Fibroblast of skin of back (primary cell): ENCODE measurements at places on chromosomes 3 and 15.

DNA sequence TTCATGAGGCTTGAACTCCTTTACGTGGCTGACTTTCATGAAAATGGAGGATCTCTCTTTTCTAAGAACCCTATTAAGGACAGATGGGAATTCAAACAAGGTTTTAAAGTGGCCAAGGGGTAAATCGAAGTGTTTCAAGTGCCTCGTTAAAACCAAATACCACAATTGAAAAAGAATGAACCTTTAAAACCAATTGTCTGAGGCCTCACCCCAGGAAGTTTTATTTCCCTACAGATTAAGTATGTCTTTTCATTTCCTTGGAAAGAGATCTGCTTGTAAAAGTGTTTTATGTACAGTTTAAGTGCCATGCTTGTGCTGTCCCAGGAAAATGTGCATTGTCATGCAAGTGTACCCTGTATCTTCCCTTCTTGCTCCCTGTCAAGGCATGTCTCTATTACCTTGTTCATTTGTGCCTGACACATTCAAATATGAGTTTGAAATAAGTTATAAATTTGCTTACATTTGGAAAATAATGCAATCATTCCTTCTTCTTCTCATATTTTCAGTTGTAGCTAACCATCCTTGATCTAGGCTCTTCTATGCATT, 138.7 kb downstream of the ZPLD1 start:
- DNase-seq, result no peak

DNA sequence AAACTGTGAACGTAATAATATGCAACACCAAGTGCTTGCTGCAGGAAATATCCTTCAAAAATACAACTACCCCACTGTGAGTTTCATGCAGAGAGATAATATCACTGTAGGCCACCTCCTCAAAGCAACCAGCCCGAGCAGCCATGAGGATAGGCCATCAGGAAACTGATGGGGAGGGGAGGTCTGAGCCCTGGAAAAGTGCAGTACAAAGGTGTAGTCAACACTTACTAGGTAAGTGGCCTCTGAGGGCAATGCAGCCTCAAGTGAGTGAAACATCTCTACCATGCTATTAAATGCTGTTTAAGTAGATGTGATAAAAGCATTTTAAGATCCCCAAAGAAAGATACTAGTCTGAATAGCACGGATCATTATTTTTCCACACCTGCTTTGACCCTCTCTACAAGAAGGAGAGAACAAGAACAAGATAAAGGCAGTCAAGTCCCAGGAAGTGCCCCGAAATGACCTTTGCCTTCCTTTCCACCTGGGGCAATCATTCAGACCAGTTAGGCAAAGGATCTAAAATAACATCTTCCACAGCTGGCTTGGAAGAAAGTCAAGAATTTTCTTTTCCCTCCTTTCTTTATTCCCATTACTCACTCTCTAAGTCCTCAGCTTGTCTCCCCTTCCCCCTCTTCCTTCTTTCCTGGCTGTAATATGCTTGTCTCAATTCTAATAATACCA, 62.8 kb downstream of the FMN1 start:
- DNase-seq, result peak; percentile 71

GRCh38 chr3:172577987-172578570, 54.8 kb upstream of the TNFSF10 start:
- DNase-seq, result no peak

- peak; percentile 30 for DNase-seq
Measured at GRCh38 chr3:33438881-33439545, 1.2 kb downstream of the UBP1 start.

GRCh38 chr3:80192936-80193335, 425.1 kb upstream of the ROBO1 start:
- peak; percentile 62 for DNase-seq

- no peak for DNase-seq
Measured at GRCh38 chr3:146521394-146521793, 23.0 kb downstream of the PLSCR1 start.

GRCh38 chr3:6807967-6808588, 52.8 kb upstream of the GRM7 start:
- DNase-seq, result peak; percentile 81

DNA sequence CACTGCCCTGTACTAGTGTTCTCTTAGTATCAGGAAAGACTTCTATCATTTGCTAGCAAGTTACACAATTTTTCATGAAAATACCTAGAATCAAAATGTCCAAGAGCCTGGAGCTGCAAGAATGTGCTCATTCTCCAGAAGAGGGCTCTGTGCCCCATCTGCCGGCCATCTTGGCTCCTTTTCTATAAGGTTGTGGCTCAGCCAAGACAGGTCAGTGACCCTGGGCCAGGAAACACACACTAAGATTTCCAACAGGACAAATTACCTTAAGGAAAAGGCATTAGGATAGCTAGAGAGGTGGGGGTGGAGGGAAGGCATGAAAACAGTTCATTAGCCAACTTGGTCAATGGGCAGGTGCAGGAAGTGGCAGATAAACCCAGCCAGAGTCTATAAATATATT, 20.7 kb downstream of the TIMP4 start:
- peak; percentile 15 for DNase-seq

GRCh38 chr15:42800731-42801474, 64.0 kb upstream of the CDAN1 start:
- no peak for DNase-seq

GRCh38 chr15:89121414-89121813, 33.2 kb downstream of the ABHD2 start:
- DNase-seq, result no peak

DNA sequence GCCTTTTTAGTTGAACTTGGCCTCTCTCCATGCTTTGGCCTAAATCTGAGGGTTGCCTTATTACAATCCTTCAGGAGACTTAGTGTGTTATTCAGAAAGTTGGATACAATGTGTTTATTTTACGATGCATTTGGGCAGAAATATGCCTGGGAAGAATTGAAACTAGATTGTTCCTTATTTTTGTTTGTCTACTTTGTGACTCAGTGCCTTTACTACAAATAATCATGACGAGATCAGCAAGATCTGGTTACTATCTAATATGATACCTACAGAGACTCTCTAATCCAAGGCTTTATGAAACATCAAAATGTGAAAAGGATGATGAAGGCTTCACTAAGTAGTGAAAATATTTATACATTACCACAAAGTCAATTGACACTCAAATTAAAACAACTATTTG, 82.2 kb downstream of the RBMS3 start:
- DNase-seq, result no peak

GRCh38 chr3:27504749-27505148, 20.6 kb upstream of the SLC4A7 start:
- peak; percentile 67 for DNase-seq

GRCh38 chr3:196996454-196997265, 28.0 kb upstream of the PIGZ start:
- no peak for DNase-seq

- no peak for DNase-seq
Measured at GRCh38 chr15:48477795-48478360, 146.6 kb downstream of the DUT start.

DNA sequence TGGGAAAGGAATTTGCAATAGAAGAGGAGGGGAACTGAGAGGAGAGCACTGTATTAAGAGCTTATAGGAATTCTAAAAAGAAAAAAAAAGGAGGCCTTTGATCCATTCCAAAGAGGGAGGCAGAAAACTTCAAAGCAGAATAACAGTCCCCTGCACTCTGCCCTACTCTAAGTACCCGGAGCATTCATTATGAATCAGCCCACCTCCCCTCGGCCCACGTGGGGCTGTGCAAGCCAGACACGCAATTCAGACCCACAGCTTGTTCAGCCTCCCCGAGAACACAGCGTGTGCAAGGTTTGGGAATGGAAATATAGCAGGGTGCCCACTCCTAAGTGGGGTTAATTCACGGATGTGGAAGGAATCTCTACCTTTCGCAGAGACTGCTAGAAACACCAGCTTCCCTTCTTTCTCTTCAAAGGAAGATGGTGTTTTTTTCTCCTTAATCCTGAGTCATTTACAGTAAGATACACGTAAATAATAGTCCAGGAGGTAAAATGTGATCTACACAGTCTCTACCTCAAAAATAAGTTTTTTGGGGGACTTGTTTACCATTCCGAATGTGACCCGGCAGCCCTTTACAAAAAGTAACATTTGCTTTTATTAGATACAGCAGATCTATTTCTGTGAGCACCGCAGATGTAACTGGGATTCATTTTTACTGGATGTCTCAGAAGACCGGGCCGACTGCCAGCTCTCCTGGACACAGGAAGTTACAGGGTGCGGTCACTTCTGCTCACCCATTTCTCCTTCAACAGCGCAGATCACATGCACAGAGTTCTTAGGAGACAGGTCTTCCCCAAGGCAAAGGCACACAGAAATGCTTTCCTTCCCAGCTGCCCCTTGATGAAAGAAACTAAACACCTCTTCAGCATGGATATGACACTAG, 768.5 kb upstream of the CFAP20DC start:
- peak; percentile 99 for DNase-seq

DNA sequence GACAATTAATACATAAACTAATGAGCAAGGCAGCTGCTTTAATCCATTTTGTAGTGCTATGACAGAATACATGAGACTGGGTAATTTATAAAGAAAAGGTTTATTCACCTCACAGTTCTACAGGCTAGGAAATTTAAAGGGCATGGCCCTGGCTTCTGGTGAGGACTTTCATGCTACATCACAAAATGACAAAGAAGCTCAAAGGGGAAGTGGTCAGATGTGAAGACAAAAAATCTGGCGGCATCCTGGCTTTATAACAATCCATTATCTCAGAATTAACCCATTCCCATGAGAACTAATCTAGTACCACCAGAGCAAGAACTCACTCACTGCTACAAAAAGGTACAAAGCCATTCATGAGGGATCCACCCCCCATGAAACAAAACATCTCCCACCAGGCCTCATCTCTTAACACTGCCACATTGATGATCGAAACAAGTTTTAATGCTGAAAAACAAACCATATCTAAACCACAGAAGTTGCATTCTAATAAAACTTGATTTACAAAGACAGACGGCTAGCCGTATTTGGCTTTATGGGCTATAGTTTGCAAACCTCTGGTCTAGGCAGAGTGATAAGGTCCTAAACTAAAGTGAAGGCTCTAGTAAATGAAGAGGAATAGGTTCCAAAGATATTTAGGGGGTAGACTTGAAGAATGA, 44.2 kb downstream of the GSK3B start:
- no peak for DNase-seq

DNA sequence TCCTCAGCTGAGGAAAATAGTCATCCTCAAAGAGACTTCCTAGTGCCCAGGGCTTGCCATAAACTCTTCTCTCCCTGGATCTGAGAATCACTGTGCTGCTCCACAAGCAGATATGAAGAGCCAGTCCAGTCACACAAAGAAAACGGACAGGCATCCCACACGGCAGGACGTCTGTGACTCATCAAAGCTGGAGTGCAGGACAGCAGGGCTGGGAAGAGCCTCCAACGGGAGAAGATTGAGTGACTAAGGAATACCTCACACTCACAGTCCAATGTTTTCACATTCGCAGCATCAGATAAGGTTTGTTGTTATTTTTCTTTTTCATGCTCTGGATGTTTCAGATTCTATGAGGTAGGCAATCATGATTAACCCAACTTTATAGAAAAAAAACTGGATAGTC, 57.8 kb downstream of the NEK10 start:
- DNase-seq, result peak; percentile 100

GRCh38 chr3:14810801-14811661, 7.7 kb upstream of the FGD5 start:
- no peak for DNase-seq

DNA sequence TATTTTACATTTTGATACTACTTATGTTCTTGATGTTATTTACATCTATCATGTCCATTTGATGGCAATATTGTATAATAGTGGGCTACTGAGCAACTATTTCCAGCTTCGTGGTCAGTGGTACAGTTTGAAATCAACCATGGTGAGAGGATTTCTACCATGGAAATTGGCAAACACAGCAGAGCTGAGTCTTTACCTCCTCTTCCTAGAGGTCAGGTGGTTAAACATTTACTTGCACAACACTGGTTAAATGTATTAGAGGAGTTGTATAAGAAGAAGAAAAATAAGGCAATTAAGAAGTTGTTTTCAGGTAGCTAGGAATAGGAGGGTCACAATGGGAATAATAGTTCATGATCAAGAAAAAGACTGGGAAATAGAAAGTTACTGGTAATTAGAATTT, 7.2 kb upstream of the PPM1L start:
- no peak for DNase-seq

- no peak for DNase-seq
Measured at GRCh38 chr3:62193586-62194345, 179.6 kb downstream of the FEZF2 start.

DNA sequence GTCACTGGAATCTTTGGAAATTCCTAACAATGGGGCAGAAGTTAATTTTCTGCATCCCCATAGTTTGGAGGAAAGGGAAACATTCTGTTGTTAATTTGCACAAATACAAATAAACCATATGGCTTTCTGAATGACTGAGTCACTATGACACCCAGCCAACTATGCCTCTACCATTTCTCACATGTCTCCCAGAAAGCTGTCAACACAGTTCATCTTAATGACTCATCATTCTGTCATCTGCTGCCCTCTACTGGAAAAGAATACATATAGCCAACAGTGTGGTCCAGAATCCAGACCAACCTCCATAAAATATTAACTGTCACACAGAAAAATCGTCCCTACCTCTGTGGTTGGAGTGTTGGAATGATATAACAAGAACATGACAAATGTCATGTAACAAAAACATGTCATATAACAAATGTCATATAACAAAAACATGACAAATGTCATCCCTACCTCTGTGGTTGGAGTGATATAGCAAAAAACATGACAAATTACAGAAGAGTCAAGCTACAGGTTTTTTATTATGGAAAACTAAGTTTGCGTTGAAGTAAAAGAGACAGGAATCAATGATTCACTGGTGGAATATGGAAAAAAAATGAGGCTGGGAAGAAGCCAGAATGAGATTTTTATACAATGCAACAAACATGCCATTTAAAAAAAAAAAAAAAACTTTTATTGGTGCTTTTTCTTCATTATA, 47.7 kb upstream of the GYG1 start:
- DNase-seq, result peak; percentile 92

DNA sequence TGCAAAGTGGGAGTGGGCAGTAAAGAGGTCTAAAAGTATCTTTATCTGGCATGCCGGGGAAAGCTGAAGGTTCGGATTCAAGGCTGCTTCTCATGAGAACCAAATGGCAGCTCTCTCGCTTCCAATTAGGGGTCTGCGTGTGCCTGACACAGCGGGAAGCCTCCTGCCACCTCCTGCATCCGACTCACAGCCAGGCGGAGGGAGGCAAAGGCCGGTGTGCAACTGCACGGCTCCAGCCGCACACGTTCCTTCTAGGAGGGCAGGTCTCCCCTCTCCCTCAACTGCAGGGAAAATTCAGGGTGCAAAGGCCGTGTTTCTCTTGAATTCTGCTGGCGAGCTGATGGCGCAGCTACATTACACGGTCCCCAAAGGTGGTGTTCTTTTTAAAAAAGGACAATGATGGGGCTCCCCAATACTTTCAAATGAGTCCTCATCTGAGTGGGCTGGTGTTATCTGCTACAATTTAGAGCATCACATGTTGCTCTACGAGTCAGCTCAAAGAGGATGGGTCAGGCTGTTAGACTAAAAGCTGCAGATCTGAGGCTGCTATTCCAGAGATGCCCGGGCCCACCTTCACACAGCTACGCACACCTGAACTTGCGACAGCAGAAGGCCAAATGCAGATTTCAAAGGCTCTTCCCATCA, 226.6 kb downstream of the ADAMTS17 start:
- DNase-seq, result no peak

GRCh38 chr3:70028361-70028760, 28.8 kb downstream of the SAMMSON start:
- DNase-seq, result peak; percentile 73

GRCh38 chr3:29757054-29757777, 476.3 kb downstream of the RBMS3 start:
- DNase-seq, result peak; percentile 76
